ENCODE measurements at places on chromosomes 7 and 10. TPM values are rescaled to one million over a fixed set of nuclear protein-coding genes. Genes with fewer than 3 reads are reported as not detected.

GRCh38 chr7:128914566-128915151 lies 4.2 kb upstream of the KCP start:
- DNase-seq, result no peak

Gene CLEC2L
- not detected for total RNA-seq

GRCh38 chr10:13351340-13351915 lies 3.3 kb upstream of the SEPHS1 start:
- no peak for DNase-seq

GRCh38 chr7:447523-447922 lies 72.1 kb downstream of the PDGFA start:
- DNase-seq, result no peak

DNA sequence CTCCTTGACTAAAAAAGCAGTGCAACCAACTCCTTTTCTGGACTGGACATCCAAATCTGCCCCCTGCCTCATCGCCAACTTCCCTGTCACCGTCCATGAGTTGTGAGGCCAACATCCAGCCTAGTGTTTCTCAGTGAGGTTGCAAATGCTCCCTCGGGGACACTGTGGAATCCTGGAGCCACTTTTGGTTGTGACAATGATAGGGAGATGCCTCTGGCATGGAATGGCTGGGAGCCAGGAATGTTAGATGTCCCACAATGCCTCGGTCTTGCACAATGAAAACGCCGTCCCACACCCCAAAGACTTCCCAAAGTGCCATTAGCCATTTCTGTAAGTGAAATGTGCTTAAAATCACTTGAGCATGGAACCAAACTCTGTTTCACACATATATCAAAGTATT lies 105.2 kb downstream of the OSBPL3 start:
- DNase-seq, result no peak

Gene GHITM
- 185 TPM for total RNA-seq

Gene SPDYE5
- total RNA-seq, result not detected

- DNase-seq, result no peak
Measured at GRCh38 chr10:75916906-75917305, 485.5 kb downstream of the LRMDA start.

Gene PRKRIP1
- total RNA-seq, result 6.5 TPM

- DNase-seq, result peak; percentile 2
Measured at GRCh38 chr10:17375936-17376584, 78.3 kb downstream of the ST8SIA6 start.

- DNase-seq, result no peak
Measured at GRCh38 chr7:79304711-79305110, 148.8 kb downstream of the MAGI2 start.

- peak; percentile 88 for DNase-seq
Measured at GRCh38 chr10:17062493-17062892, 67.1 kb downstream of the CUBN start.
